ENCODE measurements at places on chromosomes 11 and 22. TPM values are rescaled to one million over a fixed set of nuclear protein-coding genes. Genes with fewer than 3 reads are reported as not detected.

The PGA4 gene
- not detected for total RNA-seq

The SCN2B gene
- 0.48 TPM for total RNA-seq

The OR52E4 gene
- total RNA-seq, result not detected

The PATE2 gene
- not detected for total RNA-seq

The GLYAT gene
- total RNA-seq, result not detected

The GDPD4 gene
- total RNA-seq, result not detected

Data from epithelial cell of alveolus of lung (primary cell).